ENCODE measurements at places on chromosomes 11 and 22. TPM values are rescaled to one million over a fixed set of nuclear protein-coding genes. Genes with fewer than 3 reads are reported as not detected.

MS4A15 gene
- total RNA-seq, result not detected

IL10RA gene
- total RNA-seq, result 7.8 TPM

SUSD2 gene
- 1.4 TPM for total RNA-seq

CD3E gene
- 1.5 TPM for total RNA-seq

TAF6L gene
- total RNA-seq, result 22.9 TPM

RIMBP3B gene
- total RNA-seq, result 0.08 TPM

SCGB2A2 gene
- total RNA-seq, result not detected

- DNase-seq, result no peak
Observed at GRCh38 chr11:130441719-130442118, 6.7 kb upstream of the ADAMTS15 start.

- no peak for DNase-seq
Observed at GRCh38 chr22:39522567-39523300, 2.4 kb downstream of the ATF4 start.

DNA sequence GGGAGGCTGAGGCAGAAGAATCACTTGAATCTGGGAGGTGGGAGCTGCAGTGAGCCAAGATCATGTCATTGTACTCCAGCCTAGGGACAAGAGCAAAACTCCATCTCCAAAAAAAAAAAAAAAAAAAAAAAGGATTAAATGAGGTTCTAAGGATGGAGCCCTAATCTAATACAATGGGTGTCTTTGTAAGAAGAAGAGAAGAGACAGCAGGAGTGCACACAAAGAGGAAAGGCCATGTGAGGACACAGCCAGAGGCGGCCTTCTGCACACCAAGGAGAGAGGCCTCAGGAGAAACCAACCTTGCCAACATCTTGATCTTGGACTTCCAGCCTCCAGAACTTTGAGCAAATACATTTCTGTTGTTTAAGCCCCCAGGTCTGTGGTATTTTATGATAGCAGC, 66.6 kb upstream of the CECR2 start:
- no peak for DNase-seq

GRCh38 chr22:47155131-47155885, 392.9 kb downstream of the TBC1D22A start:
- no peak for DNase-seq

GRCh38 chr11:45296075-45296474, 9.9 kb upstream of the SYT13 start:
- DNase-seq, result no peak

- DNase-seq, result no peak
Observed at GRCh38 chr11:121163658-121164308, 62.7 kb downstream of the TECTA start.

DNA sequence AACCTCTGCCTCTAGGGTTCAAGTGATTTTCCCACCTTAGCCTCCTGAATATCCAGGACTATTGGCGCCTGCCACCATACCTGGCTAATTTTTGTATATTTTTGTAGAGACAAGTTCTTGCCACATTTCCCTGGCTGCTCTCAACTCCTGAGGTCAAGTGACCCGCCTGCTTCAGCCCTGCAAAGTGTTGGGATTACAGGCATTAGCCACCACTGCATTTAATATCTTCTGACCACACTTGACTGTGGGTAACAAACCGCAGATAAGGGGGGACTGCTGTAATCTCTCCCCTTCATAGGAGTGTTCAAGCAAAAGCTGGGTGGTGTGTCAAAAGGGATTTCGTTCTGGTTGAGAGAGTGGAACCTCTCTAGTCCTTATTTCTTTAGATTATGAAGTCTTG, 53.4 kb downstream of the GRAMD1B start:
- DNase-seq, result no peak

GRCh38 chr11:10222399-10222798, 71.6 kb downstream of the SBF2 start:
- no peak for DNase-seq

DNA sequence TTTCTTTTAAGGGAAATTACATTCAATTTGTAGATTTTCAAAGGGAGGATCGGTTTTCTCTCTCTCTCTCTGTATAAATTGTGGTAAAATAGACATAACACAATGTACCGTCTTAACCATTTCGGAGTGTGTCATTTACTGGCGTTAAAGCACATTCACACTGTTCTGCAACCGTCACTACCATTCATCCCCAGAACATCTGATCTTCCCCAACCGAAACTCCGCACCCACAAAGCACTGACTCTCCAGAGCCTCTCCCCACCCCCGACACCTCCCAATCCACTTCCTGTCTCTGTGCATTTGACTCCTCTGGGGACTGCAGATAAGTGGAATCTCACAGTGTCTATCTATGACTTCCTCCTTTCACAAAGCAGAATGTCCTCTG, 15.9 kb upstream of the GRAMD4 start:
- no peak for DNase-seq

GRCh38 chr22:25564320-25564978, at the start of gene GRK3:
GRK3 (plus strand) TSS chr22:25564675; CDS start chr22:25565041, 366 bp downstream.
- peak; percentile 49 for DNase-seq

- DNase-seq, result no peak
Observed at GRCh38 chr11:87405843-87406242, 368.1 kb downstream of the TMEM135 start.

DNA sequence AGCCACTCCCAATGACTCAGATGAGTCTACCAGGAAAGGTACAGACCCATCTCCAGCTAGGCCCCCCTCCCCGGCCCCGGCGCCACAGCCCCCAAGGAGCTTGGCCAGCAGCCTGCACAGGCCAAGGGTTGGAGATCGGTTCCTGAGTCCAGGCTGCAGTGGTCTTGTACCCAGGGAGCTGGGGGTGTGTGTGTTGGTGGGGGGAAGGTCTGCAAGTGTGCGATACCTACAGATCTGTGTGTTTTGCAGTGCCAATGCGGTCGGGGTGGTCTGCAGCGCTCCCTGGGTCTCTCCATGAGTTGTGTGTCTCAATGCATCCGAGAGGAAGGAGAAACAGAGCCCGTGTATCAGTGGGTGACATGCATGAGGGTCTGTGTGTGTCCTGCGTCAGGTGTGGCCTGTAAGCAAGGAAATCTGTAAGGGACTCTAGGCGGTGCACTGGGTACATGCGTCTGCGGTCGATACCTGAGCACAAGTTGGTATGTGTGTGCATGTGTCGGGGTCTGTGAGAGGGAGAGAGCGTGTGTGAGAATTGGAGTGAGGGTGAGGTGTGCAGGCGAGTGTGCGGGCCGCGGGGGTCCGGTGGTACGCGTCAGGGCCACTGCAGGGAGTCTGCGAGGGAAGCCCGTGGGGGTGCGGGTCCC, 645 bp downstream of the CDC42BPG start:
- DNase-seq, result no peak

Data from left lobe of liver (tissue), 2 donors.